Panc1 (cell line): ENCODE measurements at places on chromosomes 7 and 10.
A peak's percentile ranks its signal among the peaks of the same experiment; 100 is the strongest.

DNA sequence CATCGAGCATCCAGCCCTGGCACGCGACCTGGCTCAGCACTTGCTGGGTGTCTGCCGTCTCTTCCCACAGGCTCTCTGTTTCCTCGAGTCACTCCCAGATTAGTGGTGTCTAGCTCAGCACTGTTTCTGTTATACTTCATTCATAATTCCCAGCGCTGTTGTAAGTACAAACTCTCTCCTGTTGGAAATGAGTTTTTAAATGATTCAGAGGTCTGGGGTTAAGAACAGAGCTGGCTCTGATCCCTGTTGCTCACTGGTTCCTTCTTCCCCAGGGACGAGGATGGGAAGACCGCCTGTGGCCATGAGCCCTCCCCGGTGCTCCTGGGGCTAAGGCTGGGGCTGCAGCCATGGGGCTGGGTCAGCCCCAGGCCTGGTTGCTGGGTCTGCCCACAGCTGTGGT is 17.3 kb upstream of the C10orf95 start:
- H3K4me1 ChIP-seq, result peaks cover 2% of the 10 kb centered on the region; the same call in 1 of the 2 replicates
- no peaks in the 10 kb centered on the region for H3K36me3 ChIP-seq
- DNase-seq, result no peak
- no peaks in the 10 kb centered on the region for H3K27me3 ChIP-seq

GRCh38 chr7:54847921-54848320 is 88.9 kb upstream of the SEC61G start:
- no peaks in the 10 kb centered on the region for H3K27me3 ChIP-seq
- DNase-seq, result no peak
- H3K27ac ChIP-seq, result no peak overlapping the region
- H3K4me3 ChIP-seq, result no peak overlapping the region

- H3K4me1 ChIP-seq, result peaks cover 33% of the 10 kb centered on the region
- no peak for DNase-seq
- H3K4me3 ChIP-seq, result no peak overlapping the region
- no peak overlapping the region for H3K27ac ChIP-seq
- no peaks in the 10 kb centered on the region for H3K27me3 ChIP-seq
Measured at GRCh38 chr10:103762916-103763315, 92.5 kb downstream of the SH3PXD2A start.

DNA sequence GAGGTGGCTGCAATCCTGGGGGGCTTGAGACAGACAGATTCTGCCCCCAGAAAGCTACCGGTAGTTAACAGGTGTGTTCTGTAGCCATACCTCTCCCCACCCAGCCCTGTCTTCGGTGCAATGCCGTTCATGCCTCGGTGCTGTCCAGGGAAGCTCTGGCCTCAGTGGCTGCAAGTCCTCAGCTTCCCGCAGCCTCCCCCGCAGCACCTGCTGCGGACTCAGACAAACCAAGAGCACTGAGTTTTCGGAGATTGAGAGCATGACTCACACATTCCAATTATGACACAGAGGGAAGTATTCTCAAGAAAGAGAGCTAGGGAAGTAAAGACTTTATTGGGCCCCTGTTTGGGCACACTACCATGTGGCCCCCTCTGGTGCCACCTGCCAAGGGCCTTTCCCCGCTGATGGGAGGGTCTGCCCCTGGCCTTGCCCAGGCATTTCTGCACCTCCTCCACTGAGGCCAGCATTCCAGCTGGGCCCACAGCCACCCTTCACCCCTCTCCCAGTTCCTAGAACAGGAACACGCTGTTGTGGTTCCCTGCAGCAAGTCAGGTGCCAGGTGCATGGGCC is 30.2 kb upstream of the EZH2 start:
- DNase-seq, result peak; percentile 51
- H3K27ac ChIP-seq, result peak overlapping the region; percentile 34
- H3K4me3 ChIP-seq, result no peak overlapping the region

DNA sequence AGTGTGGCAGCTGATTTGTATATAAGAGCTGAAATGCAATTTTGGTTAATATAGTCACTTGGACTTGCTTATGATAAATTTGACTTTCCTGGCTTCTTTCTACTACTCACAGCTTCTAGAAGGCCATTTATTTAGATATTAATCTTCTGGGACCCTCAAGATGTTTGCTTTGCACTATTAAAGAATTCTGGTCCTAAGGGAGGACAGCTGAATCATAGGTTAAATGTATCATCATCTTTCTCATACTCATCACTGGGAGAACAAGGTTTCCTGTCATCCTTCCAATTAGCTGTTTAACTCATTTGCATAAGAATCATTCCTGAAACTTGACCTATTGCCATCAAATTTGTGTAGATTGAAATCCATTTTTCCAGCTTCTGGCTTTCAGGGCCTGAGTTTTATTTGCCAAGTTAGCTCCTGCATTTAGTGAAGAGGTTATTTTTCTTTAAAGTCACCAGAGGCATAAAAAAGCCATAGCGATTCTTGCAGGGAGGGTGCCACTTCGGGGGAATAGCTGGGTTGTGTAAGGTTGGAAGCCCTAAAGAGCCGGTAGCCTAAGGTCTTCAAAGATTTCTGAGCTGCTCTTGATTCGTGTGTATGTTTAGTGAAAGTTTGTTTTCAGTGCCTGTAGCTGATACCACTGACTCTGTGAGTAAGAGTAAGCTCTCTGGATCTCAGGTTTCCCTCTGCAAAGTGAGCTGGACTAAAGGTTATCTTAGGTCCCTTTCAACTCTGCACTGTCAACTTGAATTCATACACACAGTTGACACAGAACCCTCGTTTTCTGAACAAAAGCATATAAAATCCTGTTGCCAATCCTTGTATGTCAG is 4.3 kb downstream of the MAP3K8 start:
- peaks cover 24% of the 10 kb centered on the region for H3K4me1 ChIP-seq
- H3K4me3 ChIP-seq, result peak overlapping the region; percentile 41; the same call in 1 of the 2 replicates
- DNase-seq, result no peak

GRCh38 chr7:32255036-32255435 is 184.8 kb upstream of the PDE1C start:
- no peak for DNase-seq
- H3K27me3 ChIP-seq, result no peaks in the 10 kb centered on the region
- H3K36me3 ChIP-seq, result no peaks in the 10 kb centered on the region
- H3K27ac ChIP-seq, result no peak overlapping the region
- no peaks in the 10 kb centered on the region for H3K4me1 ChIP-seq

- peaks cover 40% of the 10 kb centered on the region for H3K4me1 ChIP-seq
- H3K36me3 ChIP-seq, result no peaks in the 10 kb centered on the region
- H3K27me3 ChIP-seq, result no peaks in the 10 kb centered on the region
- peak overlapping the region; percentile 27 for H3K4me3 ChIP-seq
Measured at GRCh38 chr7:18511351-18512140, 16.0 kb downstream of the HDAC9 start.

DNA sequence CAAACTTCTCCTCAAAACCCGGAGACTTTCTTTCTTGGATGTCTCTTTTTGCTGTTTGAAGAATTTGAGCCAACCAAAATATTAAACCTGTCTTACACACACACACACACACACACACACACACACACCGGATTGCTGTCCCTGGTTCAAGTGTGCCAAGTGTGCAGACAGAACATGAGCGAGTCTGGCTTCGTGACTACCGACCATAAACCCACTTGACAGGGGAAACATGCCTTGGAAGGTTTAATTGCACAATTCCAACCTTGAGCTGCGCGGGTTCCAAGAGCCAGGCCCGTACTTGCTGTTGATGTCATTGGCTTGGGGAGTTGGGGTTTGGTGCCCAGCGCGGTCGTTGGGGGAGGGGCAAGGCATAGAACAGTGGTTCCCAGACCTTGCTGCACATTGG is 1.7 kb downstream of the EGFR start:
- H3K4me1 ChIP-seq, result peaks cover 47% of the 10 kb centered on the region
- DNase-seq, result no peak
- H3K4me3 ChIP-seq, result peak overlapping the region; percentile 74
- H3K27me3 ChIP-seq, result no peaks in the 10 kb centered on the region

DNA sequence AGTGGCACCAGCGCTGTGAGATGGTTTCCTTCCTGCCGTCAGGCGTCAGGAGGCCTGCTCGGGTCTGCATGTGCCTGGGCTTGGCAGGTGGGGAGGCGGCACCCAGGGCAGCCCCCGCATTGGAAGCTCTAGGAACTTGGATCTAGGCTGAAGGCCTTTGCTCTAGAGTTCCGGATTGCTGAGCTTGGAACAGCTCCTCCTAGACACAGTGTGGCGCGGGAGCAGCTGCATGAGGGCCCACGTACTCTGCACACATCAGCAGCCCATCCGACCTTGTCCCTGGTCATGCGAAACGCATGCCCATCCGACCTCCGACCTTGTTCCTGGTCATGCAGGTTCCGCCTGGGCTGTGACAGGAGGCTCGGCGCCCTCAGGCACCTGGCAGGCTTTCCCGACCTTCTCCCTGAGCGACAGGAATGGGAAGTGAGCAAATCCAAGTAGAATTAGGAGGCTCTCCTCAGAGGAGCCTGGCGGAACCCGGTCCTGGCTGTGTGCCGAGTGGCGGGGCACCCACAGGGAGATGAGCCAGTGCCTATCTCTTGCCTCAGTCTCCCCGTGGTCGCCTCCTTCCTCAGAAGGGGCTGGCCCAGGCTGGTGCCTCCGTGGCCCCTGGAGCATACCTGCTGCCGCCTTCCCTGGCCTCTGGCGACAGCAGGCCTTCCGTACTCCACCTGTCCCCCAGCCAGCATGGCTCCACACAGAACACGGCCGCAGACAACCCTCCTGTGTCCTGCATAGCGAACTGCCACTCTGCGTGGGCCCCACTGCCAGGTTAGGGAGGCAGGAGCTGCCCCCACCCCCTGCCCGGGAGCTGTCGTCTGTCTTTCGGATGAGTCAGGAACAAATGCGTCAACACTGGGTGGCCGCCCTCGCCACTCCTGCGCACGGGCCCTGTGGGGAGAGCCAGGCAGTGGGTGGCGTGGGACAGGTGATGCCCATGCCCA is 12.0 kb downstream of the GET4 start:
- DNase-seq, result no peak
- no peak overlapping the region for H3K27ac ChIP-seq
- no peaks in the 10 kb centered on the region for H3K27me3 ChIP-seq
- H3K4me1 ChIP-seq, result peaks cover 12% of the 10 kb centered on the region; the same call in 1 of the 2 replicates
- no peak overlapping the region for H3K4me3 ChIP-seq
- no peaks in the 10 kb centered on the region; the same call in 1 of the 2 replicates for H3K36me3 ChIP-seq

- H3K27ac ChIP-seq, result no peak overlapping the region
- no peaks in the 10 kb centered on the region for H3K4me1 ChIP-seq
- H3K4me3 ChIP-seq, result no peak overlapping the region
- no peak for DNase-seq
Measured at GRCh38 chr10:80870282-80870681, 332.6 kb downstream of the SH2D4B start.

DNA sequence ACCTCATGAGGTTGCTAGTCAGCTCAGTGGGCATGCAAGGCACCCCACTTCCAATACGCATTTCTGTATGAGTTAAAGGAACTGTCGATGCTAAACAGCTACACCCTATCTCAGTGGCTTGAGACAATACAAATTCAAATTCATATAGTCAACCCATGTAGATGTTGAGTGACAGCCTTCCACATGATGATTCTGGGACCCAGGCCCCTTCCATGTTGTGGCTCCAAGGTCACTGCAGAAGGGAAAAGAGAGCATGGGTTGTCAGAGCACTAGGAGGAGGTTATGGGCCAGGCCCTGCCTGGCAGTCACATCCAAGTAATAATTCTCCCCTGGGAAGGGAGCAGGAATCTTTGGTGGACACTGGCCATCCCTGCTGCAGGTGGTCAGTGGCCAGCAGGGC is 28.2 kb downstream of the C10orf105 start:
- no peak for DNase-seq
- H3K4me1 ChIP-seq, result peaks cover 17% of the 10 kb centered on the region
- no peaks in the 10 kb centered on the region for H3K27me3 ChIP-seq

DNA sequence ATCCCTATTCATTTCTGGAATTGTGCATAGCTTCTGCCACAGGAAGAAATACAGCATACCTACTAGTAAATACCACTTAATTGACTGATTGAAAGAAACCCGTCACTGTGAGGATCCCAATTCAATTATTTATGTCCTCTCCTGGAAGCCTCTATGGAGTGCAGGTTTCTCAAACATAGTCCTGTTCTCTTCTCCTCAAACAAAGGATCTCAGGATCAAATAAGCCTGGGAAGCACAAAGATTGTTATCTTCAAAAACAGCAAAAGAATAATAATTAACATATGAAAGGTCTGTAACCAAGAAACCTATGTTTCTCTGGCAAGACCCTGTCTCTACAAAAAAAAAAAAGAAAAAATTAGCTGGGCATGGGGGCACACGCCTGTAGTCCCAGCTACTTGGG is 127.3 kb downstream of the KCNMA1 start:
- no peak overlapping the region for H3K4me3 ChIP-seq
- H3K27me3 ChIP-seq, result no peaks in the 10 kb centered on the region
- peaks cover 89% of the 10 kb centered on the region for H3K4me1 ChIP-seq
- H3K27ac ChIP-seq, result peak overlapping the region; percentile 55
- DNase-seq, result no peak

GRCh38 chr10:94358480-94358879 is 4.3 kb downstream of the NOC3L start:
- peaks cover 25% of the 10 kb centered on the region for H3K4me1 ChIP-seq
- H3K27me3 ChIP-seq, result no peaks in the 10 kb centered on the region
- H3K36me3 ChIP-seq, result peaks cover 49% of the 10 kb centered on the region
- no peak overlapping the region for H3K4me3 ChIP-seq

GRCh38 chr7:80385508-80385907 is 126.4 kb downstream of the GNAT3 start:
- H3K36me3 ChIP-seq, result no peaks in the 10 kb centered on the region
- H3K4me1 ChIP-seq, result no peaks in the 10 kb centered on the region
- no peaks in the 10 kb centered on the region; the same call in 1 of the 2 replicates for H3K27me3 ChIP-seq
- H3K27ac ChIP-seq, result no peak overlapping the region

DNA sequence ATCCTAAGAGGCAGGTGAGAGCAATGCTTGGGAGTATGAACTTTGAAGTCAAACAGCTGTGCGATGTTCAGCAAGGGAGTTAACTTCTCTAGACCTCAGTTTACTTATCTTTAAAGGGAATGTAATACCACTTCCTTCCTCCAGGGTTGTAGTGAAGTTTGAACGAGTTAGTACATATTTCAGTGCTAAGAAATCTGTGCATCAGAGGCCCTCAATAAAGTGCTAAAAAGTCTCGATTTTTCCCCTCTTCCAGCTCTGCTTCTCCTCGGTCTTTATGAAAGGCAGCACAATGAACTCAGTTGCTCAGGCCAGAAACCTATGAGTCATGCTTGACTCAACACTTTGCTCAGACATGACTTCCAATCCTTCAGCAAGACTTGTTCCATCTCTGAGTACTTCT is 418.9 kb downstream of the MDFIC start:
- no peaks in the 10 kb centered on the region for H3K36me3 ChIP-seq
- DNase-seq, result peak; percentile 18
- H3K4me3 ChIP-seq, result no peak overlapping the region
- no peaks in the 10 kb centered on the region for H3K27me3 ChIP-seq

GRCh38 chr10:118595598-118596425 is at the start of gene PRLHR:
Gene PRLHR, minus strand, starts transcription at chr10:118595648. Its CDS starts 404 bp downstream, at chr10:118595244.
- no peak within 1 kb of the TSS for H3K27ac ChIP-seq
- peak within 1 kb of the TSS; percentile 23 for H3K4me3 ChIP-seq
- H3K4me1 ChIP-seq, result no peaks in the 10 kb centered on the region
- DNase-seq, result no peak

DNA sequence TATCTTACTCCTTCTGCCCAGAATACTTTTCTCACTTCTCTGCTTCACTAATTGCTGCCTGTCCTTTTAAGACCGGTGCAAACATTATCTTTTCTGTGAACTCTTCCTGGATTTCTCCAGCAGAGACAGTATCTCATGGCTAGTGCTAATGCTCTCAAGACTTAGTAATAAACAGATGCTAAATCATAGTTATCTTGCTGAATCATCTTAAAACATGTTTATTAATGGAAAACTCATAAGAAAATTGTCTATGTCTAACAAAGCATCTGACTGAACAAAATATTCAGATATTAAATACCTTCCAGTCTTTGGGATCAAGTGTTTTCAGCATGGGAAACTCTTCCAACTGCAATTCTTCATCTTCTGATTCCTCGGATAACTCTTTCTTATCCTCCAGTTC is 3.1 kb downstream of the DNAJC2 start:
- H3K36me3 ChIP-seq, result peaks cover 39% of the 10 kb centered on the region
- DNase-seq, result no peak
- H3K4me3 ChIP-seq, result no peak overlapping the region
- no peak overlapping the region for H3K27ac ChIP-seq
